ENCODE measurements at places on chromosomes 11 and 22. TPM values are rescaled to one million over a fixed set of nuclear protein-coding genes. Genes with fewer than 3 reads are reported as not detected.
A peak's percentile ranks its signal among the peaks of the same experiment; 100 is the strongest.

- no peak for DNase-seq
Measured at GRCh38 chr22:27918341-27919221, 475 bp downstream of the PITPNB start.

DNA sequence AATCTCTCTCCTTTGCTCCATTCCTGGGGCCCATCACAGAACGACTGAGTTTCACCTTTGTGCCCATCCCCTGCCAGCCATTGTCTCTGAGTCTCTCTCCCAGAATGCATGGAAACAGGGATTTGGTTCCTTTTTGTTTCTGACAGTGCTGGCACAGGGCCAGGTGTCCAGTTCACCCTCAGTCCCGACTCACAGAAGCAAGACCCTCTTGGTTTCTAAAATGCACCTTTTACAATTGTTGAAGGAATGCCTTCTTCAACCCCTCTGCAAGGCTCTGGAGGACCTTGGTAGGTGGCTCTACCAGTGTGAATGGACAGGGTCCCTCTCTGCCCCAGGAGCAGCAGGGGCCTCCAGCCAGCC lies 5.1 kb upstream of the MYEOV start:
- DNase-seq, result no peak

DNA sequence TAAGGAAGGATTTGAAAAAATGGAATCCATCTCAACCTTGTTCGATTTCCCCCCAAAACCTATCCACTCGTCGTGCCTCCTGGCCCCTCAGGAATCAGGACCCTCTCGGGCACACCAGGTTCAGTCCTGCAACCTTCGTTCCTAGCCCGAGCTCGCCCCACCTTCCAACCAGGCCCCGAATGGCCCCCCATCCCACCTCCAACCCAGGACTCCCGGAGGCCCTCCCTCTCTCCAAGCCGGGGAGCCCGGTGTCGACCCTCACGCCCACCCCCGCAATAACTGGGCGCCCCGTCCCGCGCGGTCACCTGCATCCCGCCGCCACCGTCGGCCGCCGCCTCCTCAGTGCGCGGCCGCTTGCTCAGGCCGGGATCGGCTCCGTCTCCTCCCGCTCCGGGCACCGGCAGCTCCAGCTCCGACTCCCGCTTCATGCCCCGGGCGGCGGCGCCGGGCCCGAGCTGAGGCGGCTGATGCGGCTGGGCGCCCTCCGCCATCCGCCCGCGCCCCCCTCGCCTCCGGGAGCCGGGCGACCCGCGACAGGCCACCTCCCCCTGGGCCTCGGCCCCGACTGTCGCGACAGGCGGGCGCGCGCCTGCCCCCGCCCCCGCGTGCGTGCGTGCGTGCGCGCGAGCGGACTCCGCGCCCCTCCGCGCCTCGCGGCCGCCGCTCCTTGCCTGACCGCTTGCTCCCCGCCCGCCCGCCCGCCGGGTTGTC lies 534 bp downstream of the RBFOX2 start:
- DNase-seq, result no peak

- no peak for DNase-seq
Measured at GRCh38 chr11:12827929-12828812, 153.9 kb downstream of the TEAD1 start.

GRCh38 chr22:41699264-41700107 lies at the start of gene MEI1:
Gene MEI1 (plus strand): TSS chr22:41699503. CDS start chr22:41699539, 36 bp downstream.
- peak; percentile 23 for DNase-seq

GRCh38 chr11:3222003-3222855 lies 3.6 kb upstream of the MRGPRG start:
- no peak for DNase-seq

DNA sequence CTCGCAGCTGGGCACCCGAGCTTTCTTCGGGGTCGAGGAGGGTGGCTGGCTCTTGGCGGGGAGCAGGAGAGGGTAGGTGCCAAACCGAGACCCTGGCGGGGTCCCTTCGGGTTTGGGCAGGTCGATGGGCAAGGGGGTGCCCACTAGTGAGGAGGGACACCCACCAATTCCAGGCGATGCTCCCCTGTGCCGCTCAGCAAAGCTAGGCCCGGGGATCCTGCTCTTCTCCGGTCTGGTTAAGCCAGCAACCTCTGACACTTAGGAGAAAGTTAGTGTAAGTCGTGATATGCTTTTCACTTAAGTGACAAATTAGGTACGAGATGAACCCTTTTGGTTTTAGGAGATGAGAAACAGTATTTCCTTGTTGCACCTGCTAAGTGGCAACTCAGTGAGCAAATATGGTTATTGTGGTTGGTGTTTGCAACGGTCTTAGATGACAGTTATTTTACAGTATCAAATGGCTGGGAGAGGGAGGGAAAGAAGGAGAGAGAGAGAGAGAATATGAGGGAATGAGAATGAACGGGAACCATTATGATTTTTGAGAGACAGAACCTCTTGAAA lies 565 bp downstream of the NUCB2 start:
- DNase-seq, result no peak

- no peak for DNase-seq
Measured at GRCh38 chr11:46889689-46890475, 28.5 kb downstream of the LRP4 start.

GRCh38 chr11:47408598-47409439 lies 429 bp downstream of the SLC39A13 start:
- no peak for DNase-seq

DNA sequence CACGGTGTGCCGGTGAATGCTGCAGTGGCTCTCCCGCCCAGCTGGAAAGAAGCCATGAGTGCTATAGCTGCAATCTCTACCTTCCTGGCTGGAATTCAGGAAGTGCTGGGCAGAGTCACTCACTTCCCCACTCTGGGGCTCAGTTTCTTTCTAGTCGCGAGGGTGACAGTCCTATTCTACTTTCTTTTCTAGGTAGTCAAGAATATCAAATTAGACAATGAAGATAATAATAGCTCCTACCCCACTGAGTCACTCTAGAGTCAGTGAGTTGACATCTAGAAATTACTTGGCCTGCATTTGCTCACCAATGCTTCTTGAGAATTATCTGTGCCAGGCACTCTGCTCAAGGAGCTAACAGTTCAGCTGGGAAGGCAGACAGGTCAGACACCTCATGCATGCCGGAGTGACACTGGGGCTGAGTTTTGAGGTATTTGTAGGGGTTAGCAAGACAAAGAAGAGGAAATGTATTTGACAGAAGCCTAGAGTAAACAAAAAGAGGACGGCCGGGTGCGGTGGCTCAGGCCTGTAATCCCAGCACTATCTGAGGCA lies 3.2 kb downstream of the CENPM start:
- no peak for DNase-seq

The BAD gene
- total RNA-seq, result 86.5 TPM

The RABL2B gene
- total RNA-seq, result 8.0 TPM

The POU2AF2 gene
- total RNA-seq, result not detected
